Posterior vena cava (tissue), 2 donors: ENCODE measurements at places on chromosomes 12 and 14. TPM values are rescaled to one million over a fixed set of nuclear protein-coding genes. Genes with fewer than 3 reads are reported as not detected.

- DNase-seq = no peak
Measured at GRCh38 chr12:104494137-104494792, 37.5 kb downstream of the CHST11 start.

The PTPN6 gene
- 18.7 TPM for total RNA-seq

GRCh38 chr12:943051-943450, 6.4 kb downstream of the RAD52 start:
- no peak for DNase-seq

The PZP gene
- 0.42 TPM for total RNA-seq

GRCh38 chr14:69066396-69067171, 86.3 kb downstream of the DCAF5 start:
- no peak for DNase-seq

DNA sequence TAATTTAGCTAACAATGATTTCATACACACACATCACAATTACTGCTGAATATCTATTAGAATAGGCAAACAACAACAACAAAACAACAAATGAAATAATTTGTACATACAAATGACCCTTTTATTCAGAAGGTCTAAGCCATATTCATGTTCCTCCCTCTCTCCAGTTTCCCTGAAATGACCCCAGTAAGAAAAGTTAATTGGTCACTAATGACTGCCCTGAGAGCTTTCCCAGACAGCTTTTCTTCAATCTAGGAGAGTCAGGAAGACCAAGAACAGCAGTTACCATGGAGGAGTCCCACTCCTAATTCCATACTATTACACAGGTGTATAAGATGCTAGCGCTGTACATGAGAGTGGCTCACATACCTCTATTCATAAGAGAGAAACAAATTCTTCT, 121.2 kb upstream of the GRIP1 start:
- DNase-seq = no peak

The FKBP4 gene
- 35.7 TPM for total RNA-seq

DNA sequence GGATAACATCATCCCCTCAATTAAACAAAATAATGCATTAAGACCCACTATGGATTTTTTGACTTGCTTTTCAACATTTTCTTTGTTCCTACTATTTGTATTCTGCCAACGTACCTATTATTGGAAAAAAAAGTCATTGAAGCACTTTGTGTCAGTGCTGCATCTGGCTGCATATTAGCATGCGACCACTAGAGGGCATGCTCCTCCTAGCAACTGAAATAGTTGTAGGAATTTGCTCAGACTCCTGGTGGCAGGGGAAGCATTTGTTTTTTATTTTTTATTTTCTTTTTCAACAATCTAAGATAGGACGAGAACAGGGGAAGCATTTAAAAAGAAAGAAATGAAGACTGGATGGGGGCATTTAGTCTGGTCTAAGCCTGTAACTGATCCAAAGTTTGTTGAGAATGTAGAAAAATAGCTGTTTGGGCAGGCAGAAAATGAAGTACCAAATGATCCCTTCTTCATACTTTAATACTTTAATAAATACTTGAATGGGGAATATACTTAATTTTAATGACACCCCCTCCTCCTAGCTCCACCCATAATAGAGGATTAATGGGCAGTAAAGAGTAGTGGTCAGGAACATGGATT, 14.5 kb upstream of the CLEC4A start:
- DNase-seq = peak; percentile 88

DNA sequence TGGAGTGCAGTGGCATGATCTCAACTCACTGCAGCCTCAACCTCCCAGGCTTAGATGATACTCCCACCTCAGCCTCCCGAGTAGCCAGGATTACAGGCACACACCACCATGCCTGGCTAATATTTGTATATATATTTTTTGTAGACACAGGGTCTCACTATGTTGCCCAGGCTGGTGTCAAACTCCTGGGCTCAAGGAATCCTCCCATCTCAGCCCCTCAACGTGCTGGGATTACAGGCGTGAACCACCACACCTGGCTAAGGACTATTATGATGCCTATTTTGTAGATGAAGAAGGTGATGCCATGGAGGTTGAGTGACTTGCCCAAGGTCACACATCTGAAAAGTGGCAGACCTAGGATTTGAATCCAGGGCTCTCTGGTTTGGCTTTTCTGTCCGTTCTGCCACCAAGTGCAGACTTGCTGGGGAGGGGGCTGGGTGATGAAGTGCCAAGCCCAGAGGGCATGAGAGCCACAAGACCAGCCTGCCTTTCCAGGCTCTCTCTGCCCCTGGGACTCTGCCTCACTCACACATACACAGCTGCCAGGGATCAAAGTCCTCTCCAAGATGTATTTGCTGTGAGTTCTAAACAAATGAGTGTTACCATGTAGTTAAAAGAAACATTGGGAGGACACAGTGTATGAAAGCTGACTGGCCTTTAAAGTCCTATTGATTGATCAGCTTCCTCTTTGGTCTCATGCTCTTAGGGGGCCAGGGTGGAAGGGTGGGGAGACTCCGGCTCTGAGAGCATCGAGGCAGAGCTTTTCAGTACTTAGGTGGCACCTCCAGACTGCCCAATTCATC, 21.3 kb upstream of the RBM19 start:
- no peak for DNase-seq

GRCh38 chr12:106247674-106248311, at the start of gene CKAP4:
CKAP4 (minus strand) TSS chr12:106248020; CDS start chr12:106247851, 169 bp downstream.
- DNase-seq = peak; percentile 93

The HDAC7 gene
- total RNA-seq = 111 TPM

The ANKRD9 gene
- 14.0 TPM for total RNA-seq

DNA sequence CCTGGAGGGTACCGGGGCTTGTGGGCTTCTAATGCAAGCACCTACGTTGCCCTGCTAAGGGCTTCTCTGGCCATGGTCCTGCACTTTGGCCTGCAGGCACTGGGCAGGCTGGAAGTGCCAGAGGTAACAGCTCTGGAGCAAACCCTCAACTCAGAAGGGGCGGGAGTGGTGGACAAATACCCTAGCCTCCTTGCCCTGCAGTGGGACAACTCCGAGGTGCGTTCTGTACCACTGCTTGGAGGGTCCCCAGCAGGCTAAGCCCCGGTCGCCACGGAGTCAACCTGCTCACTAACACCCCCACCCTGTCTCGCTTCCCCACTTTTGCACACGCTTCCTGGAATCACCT, 20.4 kb upstream of the BEGAIN start:
- DNase-seq = peak; percentile 59

The FMNL3 gene
- 16.6 TPM for total RNA-seq

DNA sequence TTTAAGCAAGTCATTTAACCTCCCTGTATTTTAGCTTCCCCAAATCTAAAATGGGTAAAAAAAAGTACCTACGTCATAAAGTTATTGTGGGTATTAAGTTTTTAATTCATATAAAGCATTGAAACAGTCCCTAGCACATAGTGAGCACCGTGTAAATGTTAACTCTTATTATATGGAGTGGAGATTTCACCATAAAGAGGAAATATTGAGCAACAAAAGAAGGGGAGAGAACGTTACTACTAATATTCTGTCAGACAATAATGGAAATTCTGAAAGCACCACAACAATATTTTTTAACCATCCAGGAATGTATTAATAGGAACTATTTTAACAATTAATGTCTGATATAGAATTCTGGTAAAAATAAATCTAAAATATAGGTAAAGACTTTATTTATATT, 7.8 kb upstream of the CD163L1 start:
- no peak for DNase-seq

- no peak for DNase-seq
Measured at GRCh38 chr14:61530896-61531295, 164.4 kb upstream of the HIF1A start.

The APOF gene
- total RNA-seq = not detected

The ADAMTS20 gene
- total RNA-seq = not detected

DNA sequence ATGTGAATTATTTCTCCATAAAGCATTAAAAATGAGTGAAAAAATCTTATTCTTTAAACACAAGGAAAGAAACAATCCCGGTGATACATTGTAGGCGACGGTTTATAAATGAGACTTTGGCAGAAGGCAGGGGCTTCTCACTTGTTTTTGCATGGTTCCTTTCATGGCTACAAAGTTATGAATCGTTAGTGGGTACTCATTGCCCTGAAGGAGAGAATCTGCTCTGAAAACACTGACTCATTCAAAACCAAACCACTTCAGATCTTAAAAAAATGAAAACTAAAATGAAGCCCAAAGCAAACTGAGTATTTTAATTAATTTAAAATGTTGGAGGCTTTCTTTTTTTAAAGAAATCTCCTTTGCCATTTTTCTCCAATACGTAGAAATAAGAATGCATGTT, 41.4 kb upstream of the AMIGO2 start:
- DNase-seq = no peak

The NTN4 gene
- 24.6 TPM for total RNA-seq

The NELL2 gene
- total RNA-seq = 0.52 TPM

DNA sequence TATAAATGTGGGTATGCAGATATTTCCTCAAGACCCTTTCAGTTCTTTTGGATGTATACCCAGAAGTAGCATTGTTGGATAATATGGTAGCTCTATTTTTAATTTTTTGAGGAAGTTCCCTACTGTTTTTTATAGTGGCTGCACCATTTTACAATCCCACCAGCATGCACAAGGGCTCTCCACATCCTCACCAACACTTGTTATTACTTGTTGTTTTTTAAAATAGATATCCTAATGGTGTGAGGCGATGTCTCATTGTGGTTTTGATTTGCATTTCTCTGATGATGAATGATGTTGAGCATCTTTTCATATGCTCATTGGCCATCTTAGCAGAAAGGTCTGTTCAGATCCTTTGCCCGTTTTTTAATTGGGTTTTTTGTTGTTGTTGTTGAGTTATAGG, 47.1 kb downstream of the DIP2B start:
- no peak for DNase-seq

The SLCO1C1 gene
- 1.9 TPM for total RNA-seq

The PPP4R4 gene
- 0.38 TPM for total RNA-seq

DNA sequence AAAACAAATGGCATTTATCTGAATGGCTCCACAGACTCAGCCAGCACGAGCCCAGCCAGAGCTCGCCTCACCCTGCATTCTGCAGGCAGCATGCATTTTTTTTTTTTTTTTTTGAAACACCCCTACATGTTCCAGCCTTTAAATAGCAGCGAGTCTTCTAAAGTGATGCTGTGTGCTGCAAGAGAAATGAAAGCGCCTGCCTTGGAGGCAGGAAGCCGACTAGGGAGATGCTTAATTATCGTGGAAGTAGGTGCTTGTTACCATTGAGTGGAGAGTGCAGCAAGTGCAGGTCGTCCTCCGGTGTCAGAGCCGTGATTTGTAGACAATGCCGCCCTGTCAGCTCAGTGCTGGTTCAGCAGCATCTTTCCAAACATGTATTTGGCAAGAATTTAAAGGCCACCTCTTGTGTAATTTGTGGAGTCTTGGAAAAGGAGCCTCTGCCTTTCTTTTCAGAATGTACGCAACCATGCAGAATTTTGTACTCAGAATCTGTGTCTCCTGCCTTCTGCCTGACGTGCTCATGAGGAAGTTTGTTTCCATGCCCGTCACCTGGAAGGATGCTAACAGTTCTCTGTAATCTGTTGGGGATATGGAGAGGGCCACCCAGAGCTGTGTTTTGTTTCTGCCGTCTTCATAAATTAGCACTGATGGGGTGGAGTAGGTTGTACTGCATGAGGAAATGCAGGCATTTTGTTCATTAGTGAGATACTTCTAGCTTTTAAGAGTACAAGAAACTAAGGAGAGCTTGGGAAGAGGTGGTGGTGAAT, 345.9 kb upstream of the RGS6 start:
- peak; percentile 81 for DNase-seq
